Right forelimb (tissue), 1 donor: ENCODE measurements at places on chromosomes 4 and X.

DNA sequence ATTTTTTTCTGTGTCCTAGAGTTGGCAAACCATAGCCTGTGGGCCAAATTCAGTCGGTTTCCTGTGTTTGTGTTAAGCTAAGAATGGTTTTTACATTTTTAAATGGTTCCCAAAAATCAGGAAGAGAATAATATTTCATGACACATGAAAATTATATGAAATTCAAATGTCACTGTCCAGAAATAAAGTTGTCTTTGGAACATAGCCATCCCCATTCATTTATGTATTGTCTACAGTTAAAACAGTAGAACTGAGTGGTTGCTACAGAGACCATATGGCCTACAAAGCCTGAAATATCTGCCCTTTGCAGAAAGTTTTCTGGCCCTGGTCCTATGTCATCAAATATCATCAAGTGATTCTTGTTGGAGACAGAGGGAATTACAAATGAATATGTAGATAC, 15.5 kb downstream of the FRMPD4 start:
- no peak for DNase-seq

DNA sequence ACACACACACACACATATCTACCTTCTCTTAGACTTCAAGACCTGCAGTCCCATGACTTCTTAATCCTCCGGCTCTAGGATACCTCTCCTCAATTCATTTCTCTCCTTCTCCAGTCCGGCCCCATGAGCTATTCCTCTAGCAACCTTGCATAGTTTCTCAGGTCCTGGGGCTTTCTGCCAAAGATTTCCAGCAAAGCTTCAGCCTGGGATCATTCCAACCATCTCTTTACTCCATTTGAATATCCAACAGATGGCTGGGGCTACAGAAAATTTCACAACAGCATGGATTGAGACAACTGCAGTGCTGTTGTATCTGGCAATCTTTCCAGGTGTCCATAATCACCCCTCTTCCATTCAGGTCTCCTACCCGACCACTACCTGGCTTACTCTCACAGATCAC, 184.1 kb downstream of the DCHS2 start:
- DNase-seq, result no peak

- peak; percentile 87 for DNase-seq
Measured at GRCh38 chrX:102659790-102660757, 8.8 kb downstream of the GPRASP1 start.

DNA sequence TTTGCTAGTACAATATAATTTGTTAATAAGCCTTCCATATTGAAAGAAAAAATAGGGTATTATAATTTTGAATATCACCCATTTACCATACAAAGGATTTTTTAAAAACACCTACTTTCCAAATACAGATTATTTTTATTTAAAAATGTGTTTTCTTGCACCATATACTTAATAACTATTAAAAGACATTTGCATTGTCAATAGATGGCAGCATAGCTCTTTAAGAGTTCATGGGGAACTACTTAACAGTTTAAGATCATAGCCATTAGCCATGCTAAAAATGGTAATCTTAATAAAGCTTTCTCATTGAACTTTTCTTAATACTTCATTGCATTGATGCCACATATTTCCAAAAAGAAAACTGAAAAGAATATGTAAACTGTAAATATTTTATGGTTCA, 1995.9 kb downstream of the C4orf33 start:
- no peak for DNase-seq

DNA sequence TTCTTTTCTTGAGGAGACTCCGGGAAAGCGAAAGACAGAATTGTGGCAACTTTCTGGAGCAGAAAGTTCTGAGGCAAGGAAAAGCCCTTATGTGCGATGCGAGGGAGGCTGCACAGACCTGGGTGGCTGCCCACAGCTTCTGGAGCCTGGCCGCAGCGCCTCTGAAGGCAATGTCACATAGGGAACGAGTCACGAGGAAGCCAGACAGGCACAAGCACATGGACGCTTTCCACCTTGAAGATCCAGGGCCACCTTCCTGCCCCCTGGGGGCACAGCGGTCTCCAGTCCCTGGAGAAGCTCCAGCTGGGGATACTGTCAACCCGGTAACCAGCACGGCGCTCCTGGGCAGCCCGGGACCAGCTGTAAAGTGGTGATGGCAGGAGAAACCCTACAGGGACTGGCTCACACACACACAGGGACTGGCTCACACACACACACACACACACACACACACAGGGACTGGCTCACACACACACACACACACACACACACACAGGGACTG, 69.8 kb downstream of the MTNR1A start:
- DNase-seq, result peak; percentile 75

DNA sequence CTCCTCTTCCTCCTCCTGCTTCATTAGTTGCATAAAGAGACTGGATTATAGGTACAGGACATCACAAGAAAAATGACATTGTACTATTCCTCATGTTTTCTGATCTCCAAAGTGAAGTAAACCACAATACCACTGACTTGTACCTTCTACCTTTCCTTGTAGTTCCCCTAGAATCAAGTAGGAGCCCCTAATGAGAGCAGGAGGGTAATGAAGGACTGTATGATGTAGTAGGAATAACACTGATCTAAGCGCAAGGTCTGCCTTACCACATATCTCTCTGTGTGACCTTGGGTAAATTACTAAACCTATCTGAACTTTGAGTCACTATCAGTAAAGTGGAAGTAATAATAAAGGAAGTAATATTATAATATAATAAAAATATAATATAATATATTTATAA, 3.6 kb downstream of the VSIG4 start:
- no peak for DNase-seq

GRCh38 chr4:57061395-57061794, 48.8 kb downstream of the IGFBP7 start:
- no peak for DNase-seq

- DNase-seq, result no peak
Measured at GRCh38 chr4:128225148-128225547, 62.5 kb downstream of the PGRMC2 start.

GRCh38 chrX:104522386-104522785, 43.6 kb upstream of the IL1RAPL2 start:
- no peak for DNase-seq

DNA sequence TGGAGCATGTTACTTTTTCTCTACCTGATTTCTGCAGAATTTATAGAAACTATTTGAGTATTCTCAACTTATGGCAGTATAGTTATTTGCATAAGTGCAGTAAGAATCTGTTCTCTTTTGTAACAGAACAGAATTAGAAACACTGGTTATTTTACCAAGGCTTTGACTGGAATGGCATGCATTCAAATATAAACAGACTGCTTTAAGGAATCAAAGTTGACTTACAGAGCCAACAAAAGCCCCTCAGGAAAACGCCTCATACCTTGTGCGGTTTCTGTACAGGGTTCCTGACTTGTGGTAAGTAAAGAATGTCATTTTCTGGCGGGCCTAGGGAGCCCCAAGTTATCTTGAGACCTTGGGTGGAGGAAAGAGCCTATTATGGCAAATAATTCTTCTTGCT, 97.1 kb downstream of the GPR143 start:
- DNase-seq, result no peak

DNA sequence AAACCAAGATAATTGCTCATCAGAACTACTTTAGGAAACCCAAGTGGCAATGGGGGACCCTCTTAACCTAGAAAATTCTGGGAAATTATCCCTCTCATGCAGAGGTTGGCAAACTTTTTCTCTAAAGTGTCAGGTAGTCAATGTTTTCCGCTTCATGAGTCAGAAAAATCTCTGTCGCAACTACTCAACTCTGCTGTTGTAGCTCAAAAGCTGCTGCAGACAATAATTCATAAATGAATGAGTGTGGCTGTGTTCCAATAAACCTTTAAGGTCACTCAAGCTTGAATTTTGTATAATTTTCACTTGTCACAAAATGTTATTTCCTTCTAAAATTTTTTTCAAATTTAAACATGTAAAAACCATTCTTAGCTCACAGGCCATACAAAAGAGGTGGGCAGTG, 193.4 kb upstream of the MID1 start:
- no peak for DNase-seq

GRCh38 chr4:15654593-15655222, 449 bp downstream of the FBXL5 start:
- DNase-seq, result peak; percentile 74

- DNase-seq, result no peak
Measured at GRCh38 chr4:148633720-148634119, 191.5 kb upstream of the NR3C2 start.

DNA sequence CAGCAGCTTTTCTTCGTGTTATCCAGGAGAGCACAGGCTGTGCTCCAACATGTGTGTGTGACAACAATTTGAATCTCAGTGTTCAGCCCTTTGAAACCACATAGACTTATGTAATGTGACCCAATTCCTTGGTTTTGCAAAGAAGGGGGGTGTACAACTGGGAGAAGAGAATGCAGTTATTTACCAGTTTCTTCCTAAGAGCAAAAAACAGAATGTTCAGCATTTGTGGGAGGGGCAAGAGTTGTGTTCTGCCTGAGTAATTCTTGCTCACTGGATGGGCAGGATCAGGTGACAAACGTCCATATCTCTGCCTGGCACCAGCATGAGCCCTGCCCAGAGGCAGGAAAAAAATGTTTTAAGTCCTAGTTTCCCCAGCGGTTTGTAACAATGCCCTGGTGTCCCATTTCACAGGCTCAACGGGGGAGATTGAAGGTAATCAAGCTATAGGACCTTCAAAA, 72.0 kb downstream of the PRPS1 start:
- no peak for DNase-seq

DNA sequence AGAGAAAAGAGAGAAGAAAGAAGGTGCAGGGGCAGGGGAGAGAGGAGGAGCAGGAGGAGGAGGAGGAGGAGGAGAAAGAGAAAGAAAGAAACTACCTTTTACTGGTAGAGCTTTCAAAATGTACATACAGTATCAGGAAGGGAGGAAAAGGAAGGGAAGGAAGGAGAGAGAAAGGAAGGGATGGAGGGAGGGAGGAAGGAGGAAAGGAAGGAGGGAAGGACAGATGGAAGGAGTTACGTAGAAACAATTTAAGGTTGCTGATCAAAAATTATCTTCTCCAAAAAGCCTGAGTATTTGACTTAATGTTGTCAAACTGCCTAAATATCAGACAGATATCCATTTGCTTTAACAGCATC, 13.4 kb downstream of the TBC1D9 start:
- no peak for DNase-seq

- no peak for DNase-seq
Measured at GRCh38 chr4:40842318-40842717, 92.6 kb downstream of the NSUN7 start.

DNA sequence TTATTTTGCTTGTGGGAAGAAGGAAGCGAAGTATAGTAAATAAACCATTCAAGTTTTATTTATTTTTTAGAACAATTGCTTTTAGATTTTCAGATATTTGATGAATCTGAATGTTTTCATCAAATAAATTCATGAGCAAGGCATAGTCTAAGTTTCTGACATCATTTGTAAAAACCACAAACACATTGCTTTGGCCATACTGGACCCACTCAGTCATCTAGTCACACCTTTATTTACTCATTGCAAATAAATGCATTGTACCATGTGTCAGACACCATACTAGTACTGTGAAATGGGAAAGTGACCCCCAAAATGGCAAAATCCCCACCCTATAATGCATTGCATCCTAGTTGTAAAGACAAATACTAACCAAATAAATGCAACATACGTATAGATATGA, 449.1 kb upstream of the SMIM31 start:
- DNase-seq, result no peak

DNA sequence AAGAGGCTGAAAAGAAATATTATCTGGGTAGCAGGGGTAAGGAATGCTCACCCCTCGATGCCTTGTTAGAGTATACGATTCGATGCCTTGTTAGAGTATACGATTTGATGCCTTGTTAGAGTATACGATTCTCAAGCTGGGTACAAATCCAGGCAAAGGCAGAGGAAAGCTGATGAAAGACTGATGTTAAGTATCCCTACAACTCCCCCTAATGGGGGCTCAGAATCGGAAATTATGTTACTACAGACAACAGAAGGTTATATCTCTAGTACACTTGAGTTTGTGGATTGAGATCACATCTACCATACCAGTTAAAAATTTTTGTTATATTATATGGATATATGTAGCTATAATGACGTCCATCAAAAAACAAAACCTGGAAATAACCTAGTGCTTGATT, 4.8 kb downstream of the LRRC66 start:
- no peak for DNase-seq

GRCh38 chrX:151870602-151871001, 42.1 kb upstream of the MAGEA4 start:
- DNase-seq, result no peak

- no peak for DNase-seq
Measured at GRCh38 chr4:184544788-184545409, 70.5 kb upstream of the IRF2 start.

DNA sequence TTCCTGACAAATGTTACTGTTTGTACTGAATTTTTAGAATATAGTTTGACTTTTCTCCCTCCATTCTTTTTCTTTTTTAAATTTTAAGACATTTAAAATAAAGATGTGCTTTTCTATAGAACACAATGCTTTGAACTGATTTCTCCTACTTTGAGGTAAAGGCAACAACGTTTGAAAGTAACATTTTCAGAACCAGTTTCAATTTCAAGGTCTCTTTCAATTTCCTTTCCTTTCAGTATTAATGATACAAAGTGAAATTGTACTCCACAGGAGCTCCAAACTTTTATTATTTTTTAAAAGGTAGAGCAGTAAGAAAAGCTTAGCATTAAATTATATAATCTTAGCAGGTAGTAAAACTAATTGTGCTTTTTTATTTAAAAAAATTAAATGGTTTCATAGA, 54.9 kb downstream of the NDST4 start:
- DNase-seq, result no peak

GRCh38 chr4:77100234-77100633, 24.4 kb upstream of the CCNI start:
- DNase-seq, result no peak

GRCh38 chrX:52983321-52984000, 25.1 kb upstream of the FAM156A start:
- DNase-seq, result peak; percentile 48

- no peak for DNase-seq
Measured at GRCh38 chrX:16678689-16679088, 28.7 kb downstream of the S100G start.

GRCh38 chr4:23847158-23847557, 42.7 kb downstream of the PPARGC1A start:
- no peak for DNase-seq

- DNase-seq, result no peak
Measured at GRCh38 chrX:18733287-18733686, 25.8 kb downstream of the PPEF1 start.

DNA sequence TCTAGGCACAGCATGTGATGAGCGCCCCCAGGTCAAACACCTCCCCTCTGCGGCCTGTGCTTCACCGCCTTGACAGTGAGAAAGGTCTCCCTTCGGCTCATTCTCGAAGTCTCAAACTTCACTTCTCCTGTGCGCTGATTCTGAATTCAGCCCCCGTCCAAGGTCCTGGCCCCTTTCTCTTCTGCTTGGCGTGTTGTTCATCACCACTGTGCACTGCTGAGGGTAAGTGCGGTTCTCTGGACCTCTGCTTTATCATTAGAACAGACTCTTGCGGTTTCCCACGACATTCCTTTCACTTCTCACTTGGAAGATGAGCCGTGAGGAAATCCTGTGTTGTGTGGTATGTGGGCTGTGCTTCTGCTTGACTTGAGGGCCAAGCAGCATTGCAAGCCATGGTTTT, 11.9 kb downstream of the HTT-AS start:
- DNase-seq, result no peak

GRCh38 chr4:131207589-131207988, 1941.5 kb upstream of the PCDH10 start:
- DNase-seq, result no peak

- DNase-seq, result no peak
Measured at GRCh38 chr4:1170976-1171310, 1.4 kb downstream of the SPON2 start.
